Activated naive CD4-positive, alpha-beta T cell (primary cell): ENCODE measurements at places on chromosomes 4 and X.

- no peak for DNase-seq
Measured at GRCh38 chrX:120568035-120568434, 7.3 kb upstream of the CUL4B start.

- DNase-seq, result no peak
Measured at GRCh38 chrX:29941287-29941686, 274.1 kb upstream of the MAGEB2 start.

GRCh38 chr4:88939697-88940096 is 117.3 kb downstream of the FAM13A start:
- no peak for DNase-seq

DNA sequence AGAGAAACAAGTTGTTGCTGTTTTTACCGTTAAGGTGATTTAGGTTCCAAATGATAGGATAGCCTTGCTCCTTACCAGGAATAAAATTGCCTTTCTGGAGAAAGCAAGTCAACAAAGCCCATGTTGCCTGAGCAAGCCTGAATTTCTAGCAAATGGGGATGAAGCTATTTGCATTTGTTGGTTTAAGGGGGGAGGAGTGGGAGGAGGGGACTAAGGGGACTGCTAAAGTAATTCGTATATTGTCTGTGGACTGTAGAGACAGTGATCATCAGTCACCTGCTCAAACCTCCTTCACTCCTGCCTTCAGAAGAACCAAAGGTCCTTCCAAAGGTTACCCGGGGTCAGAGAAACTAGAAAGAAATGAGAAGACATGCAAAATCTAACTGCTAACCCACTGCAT is 65.8 kb downstream of the SCML2 start:
- DNase-seq, result no peak

DNA sequence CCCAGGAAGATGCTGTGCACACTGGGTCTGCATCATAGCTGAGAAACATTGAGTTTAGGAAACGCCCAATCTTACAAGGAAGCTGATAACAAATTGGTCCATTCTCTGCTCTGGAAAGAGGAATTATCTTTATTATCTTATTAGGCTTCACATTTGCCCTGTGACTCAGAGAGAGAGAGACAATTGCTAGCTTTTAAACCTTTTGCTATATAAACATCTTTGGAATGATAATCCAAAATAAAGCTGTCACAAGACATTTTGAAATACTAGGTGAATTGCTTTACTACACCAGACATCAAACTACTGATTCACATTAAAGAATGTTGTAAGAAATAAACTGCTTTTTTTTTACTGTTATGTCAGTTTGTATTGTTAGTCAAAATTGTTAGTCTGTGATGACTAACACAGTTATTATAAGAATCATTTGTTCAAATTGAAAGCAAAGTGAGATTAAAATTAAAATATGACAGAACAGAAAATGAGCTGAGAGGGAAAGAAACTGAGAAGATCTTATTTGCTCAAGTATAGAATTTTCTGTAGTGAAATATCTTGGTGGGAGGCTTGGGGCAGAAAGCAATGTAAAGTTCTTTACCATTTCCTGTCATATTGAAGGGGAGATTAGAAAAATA is 765.4 kb upstream of the PCDH10 start:
- DNase-seq, result no peak

- DNase-seq, result no peak
Measured at GRCh38 chr4:4637710-4638109, 95.9 kb upstream of the STX18 start.

DNA sequence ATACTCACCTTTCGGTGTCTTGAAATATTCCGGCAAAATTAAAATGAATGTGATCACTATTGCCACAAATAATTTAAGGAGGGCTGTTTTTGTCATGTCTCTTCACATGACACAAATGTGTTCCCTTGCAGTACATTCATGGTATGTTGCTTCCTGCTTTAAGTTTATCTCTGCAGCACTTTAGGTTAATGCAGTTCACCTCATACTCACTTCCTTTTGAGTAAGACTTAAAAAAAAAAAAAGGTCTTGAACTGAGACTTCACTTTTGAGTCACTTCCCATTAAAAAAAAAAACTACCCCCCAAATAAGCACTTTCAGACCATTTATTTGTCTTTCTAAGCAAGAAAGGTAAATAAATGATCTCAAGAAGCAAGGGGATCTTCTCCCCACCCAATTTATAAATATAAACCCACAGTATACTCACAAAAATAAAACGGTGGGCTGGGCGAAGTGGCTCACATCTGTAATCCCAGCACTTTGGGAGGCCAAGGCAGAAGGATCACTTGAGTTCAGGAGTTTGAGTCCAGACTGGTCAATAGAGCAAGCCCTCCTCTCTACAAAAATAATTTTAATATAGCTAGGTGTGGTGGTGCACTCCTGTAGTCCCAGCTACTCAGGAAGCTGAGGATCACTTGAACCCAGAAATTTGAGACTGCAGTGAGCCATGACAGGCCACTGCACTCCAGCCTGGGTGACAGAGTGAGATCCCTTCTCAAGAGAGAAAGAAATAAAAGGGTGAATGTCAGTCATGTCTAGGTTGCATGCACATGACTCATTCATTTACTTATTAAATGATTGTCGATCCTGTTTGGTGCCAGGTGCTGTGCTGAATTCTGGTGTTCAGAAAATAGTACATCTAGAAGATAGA is at the start of gene TMEM156:
Gene TMEM156, minus strand, starts transcription at position 192 of the 868 bp plus-strand sequence. Its CDS starts 96 bp downstream, at position 96.
- DNase-seq, result no peak

GRCh38 chrX:17525266-17525665 is 150.3 kb downstream of the NHS start:
- no peak for DNase-seq

- DNase-seq, result no peak
Measured at GRCh38 chrX:65407157-65407626, 127.4 kb downstream of the LAS1L start.

- no peak for DNase-seq
Measured at GRCh38 chr4:83758285-83758684, 222.4 kb downstream of the GPAT3 start.
